ENCODE measurements at places on chromosomes 6 and 20.

DNA sequence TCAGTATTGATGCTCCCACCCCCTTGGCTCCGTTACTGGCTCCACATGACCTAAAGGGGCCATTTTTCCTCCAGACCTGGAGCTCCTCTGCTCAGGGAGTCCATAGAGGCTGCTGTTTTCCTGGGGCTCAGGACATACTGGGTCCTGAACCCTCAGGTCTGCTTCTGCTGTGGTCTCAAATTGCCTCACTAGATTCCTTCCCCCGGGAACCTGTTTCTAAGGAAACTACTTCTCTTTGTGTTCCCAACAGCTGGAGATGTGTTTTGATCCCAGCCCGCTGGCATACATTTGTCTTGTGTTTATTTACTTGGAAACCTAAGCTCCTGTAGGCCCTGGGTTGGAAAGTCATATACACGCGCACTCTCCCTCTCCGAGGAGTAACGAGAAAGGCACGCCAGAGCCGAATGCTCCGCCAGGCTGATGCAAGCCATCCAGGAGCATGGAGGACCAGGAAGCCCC lies 222.8 kb downstream of the UST start:
- no peak for DNase-seq

DNA sequence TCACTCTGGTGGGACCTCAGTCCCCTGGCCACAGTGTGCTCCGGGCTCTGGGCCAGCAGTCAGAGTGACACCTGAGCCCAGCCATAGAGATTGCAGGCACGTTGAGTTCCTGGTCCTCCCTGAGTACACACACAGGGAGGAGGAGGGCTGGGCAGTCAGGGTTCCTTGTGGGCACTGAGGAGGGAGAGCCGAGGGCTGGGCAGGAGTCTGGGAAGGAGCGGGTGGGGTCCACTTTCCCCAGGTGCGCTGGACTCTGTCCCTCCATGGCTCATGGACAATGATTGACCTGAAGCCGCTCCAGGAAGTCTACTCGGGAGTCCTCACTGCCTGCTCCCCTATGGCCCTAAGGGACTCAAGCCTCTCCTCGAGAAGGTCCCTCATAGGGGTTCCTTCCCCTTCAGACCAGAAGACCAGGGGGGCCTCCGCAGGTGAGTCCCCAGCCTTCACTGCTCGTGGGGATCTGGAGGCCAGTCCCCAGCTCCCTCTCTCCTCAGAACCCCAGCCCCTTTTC lies 1.1 kb downstream of the SLC44A4 start:
- DNase-seq, result no peak

GRCh38 chr20:62418709-62419487 lies 8.4 kb downstream of the RBBP8NL start:
- no peak for DNase-seq

DNA sequence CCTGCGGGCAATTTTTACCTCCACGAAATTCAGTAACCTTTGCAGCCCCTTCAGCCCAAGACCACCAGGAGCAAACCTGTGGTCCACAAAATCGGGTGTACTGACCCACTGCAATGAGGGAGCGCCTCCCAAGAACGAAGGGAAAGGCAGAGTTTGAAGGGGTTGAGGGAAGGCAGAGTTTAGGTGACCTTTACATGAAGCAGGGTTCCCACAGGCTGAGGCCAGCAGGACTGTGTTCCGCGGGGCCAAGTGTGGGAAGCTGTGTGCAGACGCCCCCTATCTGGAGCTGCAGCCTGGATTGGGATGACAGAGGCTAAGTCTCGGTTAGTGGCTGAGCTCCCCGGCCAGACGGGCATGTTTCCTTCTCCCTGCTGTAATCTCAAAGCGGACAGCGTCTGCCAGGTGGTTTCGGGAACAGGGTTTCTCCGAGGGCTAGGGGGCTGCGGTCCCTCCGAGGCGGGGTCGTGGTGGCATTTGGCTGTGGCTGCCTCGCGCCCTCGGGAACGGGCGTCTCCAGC lies 826 bp upstream of the PYGB start:
- DNase-seq, result no peak

Data from activated naive CD4-positive, alpha-beta T cell (primary cell).